ENCODE measurements at places on chromosomes 2 and 18.

DNA sequence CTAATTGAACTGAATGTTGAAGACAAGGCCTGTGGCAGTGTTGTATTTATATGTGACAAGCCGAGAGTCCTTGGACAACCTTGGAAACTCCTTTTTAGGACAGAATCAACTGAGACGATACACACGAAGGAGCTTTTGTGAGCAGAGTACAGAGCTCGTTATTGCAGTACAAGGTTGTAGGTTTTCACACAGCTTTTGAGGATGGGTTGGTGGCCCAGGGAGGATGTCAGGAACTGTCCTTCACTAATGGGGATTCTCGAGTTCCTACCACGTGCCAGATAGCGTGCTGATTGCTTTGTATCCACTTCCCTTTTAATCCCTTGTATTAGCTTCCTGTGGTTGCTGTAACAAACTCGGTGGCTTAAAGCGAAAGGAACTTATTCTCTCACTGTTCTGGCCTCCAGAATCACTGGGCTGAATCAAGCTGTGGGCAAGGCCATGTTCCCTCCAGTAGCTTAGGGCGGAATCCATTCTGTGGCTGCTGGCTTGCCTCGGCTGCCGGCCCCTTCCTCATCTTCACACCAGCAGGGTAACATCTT is 20.2 kb downstream of the INPP4A start:
- DNase-seq: no peak

DNA sequence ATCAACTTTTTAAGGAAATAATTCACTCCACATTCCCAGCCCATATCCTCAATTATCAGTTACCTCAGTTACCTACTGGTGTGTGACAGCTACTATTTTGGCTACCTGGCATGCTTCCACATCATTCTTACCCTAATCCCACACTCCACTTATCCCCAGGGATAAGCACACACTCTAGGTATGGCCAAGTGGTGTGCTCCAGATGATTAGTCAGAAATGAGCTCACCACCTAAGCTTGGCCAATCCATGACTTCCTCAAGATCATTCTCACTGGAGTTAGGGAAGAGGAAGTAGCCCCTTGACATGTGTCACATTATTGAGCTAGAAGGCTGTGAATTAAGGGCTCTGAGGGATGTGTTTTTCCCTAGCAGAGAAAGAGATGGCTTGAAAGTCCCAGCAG is 20.9 kb upstream of the SMAD4 start:
- DNase-seq: no peak

- DNase-seq: no peak
These were observed 112.6 kb downstream of the CERS6 start for GRCh38 chr2:168568476-168569267.

GRCh38 chr18:48402953-48403352 is 6.2 kb downstream of the ZBTB7C start:
- no peak for DNase-seq

DNA sequence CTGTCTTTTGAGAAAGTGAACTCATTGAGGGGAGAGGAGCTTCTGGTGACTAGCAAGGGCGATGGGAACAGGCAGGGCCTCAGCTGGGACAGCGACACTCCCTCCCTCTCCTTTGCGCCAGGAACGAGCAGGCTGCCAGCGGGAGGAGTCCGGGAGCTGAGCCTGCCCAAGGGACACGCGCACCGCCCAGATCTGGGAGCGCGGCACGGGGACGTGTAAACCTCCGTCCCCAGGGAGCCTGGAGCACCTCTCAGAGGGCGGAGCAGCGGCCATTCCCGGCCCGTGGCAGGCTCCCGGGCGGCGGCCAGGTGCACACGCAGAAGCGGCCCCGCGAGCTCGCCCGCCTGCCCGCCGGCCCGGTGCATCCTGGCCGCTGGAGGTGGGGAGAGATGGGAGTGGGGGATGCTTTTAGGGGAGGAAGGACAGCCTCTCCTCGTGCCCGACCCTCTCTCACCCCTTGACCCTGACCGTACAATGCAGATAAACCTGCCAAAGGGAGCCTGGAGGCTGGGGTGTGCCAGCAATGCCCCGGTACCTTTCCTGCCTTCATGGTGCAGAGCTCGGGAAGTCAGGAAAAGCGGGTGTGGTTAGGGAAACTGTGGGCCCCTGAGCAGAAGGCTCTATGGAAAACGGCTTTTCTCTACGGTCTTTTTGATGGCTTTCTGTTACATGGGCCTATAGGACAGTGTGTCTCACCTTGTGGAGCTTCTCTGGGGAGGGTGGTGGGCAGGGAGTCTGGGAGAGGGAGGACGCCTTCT is 2.2 kb downstream of the AQP4 start:
- DNase-seq: peak; percentile 63

DNA sequence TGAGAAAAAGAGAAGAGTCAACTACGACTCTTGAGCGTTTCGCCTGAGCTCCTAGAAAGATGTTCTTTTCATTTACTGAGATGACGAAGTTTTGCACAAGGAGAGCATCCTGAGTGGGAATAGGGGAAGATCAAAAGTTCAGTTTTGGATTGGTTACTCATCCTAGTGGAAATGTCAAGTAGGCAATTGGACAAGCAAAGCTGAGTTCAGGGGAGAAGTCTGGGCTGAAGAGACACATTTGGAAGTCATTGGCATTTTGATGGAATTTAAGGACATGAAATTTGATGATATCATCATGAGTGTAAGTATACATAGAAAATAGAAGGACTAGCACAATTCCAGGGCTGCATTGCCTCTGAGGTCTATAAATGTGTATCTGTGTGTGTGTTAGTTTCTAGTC is 416.6 kb downstream of the RAD51AP2 start:
- no peak for DNase-seq

Measured in Calu3 (cell line).